Cardiac muscle cell (in vitro differentiated cells and primary cell): ENCODE measurements at places on chromosomes 1 and 21. TPM values are rescaled to one million over a fixed set of nuclear protein-coding genes. Genes with fewer than 3 reads are reported as not detected.

DNA sequence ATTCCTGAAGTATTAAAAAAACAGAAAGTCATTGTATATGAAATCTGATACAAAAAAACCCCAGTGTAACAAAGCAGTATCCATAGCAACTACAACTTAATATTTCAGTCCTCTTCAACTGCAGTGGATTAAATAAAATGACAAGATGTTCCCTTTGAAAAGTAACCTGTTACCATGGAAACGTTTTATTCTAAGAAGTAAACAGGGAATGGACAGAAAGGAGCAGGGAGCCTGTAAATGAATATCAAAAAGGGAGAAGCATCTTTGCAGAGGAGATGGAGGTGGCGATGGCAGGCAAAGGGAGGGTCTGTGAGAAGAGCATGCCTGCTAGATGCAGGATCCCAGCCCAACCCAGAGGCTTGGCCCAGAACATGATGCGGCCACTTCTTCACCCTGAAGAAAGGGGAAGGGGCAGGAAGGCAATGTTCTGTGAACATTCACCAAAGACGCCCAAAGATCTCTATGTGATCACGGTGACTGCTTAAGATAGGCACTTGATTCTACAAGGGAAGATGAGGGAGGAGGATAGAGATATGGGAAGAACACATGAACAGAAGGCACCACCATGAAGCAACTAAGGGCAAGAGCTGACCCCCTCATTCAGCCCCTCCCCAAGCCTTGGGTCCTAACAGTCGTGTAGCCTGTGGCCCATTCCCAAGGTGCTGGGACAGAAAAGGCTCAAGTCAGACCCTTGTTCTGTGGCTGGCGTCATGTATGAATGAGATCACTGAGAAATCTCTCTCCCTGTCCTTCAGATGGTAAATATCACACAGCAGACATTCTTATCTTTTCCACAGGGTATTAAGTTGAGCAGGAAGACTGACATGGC is 200.0 kb downstream of the SLC45A1 start:
- H3K4me1 ChIP-seq: peaks cover 15% of the 10 kb centered on the region
- H3K36me3 ChIP-seq: peaks cover 3% of the 10 kb centered on the region
- no peaks in the 10 kb centered on the region for H3K27me3 ChIP-seq
- peak overlapping the region; percentile 22 for H3K27ac ChIP-seq
- no peak overlapping the region for H3K4me3 ChIP-seq
- DNase-seq: no peak

- DNase-seq: peak; percentile 73
- H3K27me3 ChIP-seq: no peaks in the 10 kb centered on the region
- H3K27ac ChIP-seq: no peak overlapping the region
- H3K36me3 ChIP-seq: peaks cover 39% of the 10 kb centered on the region
- no peaks in the 10 kb centered on the region for H3K4me1 ChIP-seq
Observed at GRCh38 chr1:151892190-151892589, 17.1 kb downstream of the THEM4 start.

- H3K4me1 ChIP-seq: no peaks in the 10 kb centered on the region
- H3K27me3 ChIP-seq: no peaks in the 10 kb centered on the region
- H3K36me3 ChIP-seq: peaks cover 62% of the 10 kb centered on the region
- DNase-seq: no peak
- H3K4me3 ChIP-seq: no peak overlapping the region
Observed at GRCh38 chr1:228226956-228227791, 19.3 kb downstream of the OBSCN start.

DNA sequence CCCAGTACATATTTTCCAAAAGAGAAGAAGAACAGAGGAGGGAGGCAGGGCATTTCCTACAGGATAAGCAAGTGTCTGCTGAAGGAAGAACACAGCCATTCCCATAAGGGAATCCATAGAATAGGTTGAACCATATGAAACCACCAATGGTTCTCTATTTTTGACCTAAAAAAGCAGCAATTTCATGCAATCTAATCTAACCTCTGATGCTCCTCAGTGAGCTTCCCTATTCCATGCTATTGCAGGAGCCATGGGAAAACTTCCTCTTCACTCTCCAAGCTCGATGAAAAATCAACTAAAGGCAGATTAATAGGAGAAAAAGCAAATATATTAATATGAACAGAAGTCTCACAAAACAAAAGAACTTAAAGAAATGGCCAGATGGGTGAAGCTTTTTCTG is 50.5 kb downstream of the SIPA1L2 start:
- H3K36me3 ChIP-seq: no peaks in the 10 kb centered on the region
- H3K27ac ChIP-seq: no peak overlapping the region
- H3K4me3 ChIP-seq: no peak overlapping the region
- no peaks in the 10 kb centered on the region for H3K27me3 ChIP-seq
- peaks cover 10% of the 10 kb centered on the region for H3K4me1 ChIP-seq

GRCh38 chr1:172980456-172980855 is 70.3 kb downstream of the TNFSF18 start:
- no peak overlapping the region for H3K4me3 ChIP-seq
- DNase-seq: peak; percentile 36
- no peaks in the 10 kb centered on the region for H3K4me1 ChIP-seq
- no peak overlapping the region for H3K27ac ChIP-seq

DNA sequence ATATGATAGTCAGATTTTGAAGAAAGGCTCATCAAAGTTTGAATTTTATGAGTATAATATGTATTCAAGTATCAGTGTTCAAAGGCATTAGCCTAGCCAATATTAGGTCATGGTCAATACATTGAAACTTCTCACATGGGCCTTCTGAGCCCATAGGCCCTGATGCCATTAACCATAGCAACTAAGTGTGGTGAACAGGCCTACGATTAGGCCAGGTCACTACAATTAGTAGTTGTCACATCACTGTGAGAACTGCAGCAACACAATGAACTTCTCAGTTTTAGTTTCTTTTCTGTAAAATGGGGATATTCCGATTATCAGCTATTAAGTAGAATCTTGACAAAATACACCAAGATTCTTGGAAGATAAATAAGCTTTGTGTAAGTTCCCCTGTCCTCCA is 30.0 kb downstream of the CELF3 start:
- H3K36me3 ChIP-seq: peaks cover 2% of the 10 kb centered on the region
- no peak overlapping the region for H3K4me3 ChIP-seq
- no peaks in the 10 kb centered on the region for H3K27me3 ChIP-seq
- DNase-seq: no peak
- H3K27ac ChIP-seq: no peak overlapping the region
- H3K4me1 ChIP-seq: peaks cover 9% of the 10 kb centered on the region

- H3K4me1 ChIP-seq: no peaks in the 10 kb centered on the region
- no peak for DNase-seq
- H3K36me3 ChIP-seq: no peaks in the 10 kb centered on the region
- H3K27me3 ChIP-seq: no peaks in the 10 kb centered on the region
- no peak overlapping the region for H3K27ac ChIP-seq
Observed at GRCh38 chr1:14661222-14661621, 62.7 kb downstream of the KAZN start.

- no peaks in the 10 kb centered on the region for H3K36me3 ChIP-seq
- H3K27me3 ChIP-seq: no peaks in the 10 kb centered on the region
- H3K27ac ChIP-seq: no peak overlapping the region
- peak; percentile 49 for DNase-seq
- no peak overlapping the region for H3K4me3 ChIP-seq
Observed at GRCh38 chr21:35635261-35635660, 425.1 kb downstream of the SETD4 start.

DNA sequence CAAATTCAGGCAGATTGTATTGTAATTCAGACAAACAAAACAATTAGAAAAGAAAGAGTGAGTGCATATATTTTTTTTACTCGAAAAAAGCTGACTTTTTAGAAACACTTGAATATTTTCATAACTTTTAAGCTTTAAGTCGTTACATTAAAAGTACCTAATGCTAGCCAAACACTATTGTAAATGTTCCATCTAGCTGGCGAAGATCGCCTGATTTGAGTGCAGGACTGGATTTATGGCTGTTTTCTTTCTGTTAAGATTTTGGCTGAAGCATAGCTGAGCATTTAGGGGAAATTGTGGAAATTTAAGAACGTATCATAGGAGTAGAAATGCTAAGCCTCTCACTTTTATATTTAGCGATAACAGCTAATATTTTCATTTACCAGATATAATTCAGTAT is 24.6 kb downstream of the LRRC7 start:
- H3K27me3 ChIP-seq: no peaks in the 10 kb centered on the region
- H3K4me1 ChIP-seq: no peaks in the 10 kb centered on the region
- no peak for DNase-seq
- no peaks in the 10 kb centered on the region for H3K36me3 ChIP-seq
- H3K4me3 ChIP-seq: no peak overlapping the region

The SLC25A24 gene
- total RNA-seq: 14.9 and 15.5 TPM in 2 replicates

The IL22RA1 gene
- total RNA-seq: 0.11 TPM in 1 of 2 replicates, not detected in the other

The TRPM2 gene
- not detected in 2 replicates for total RNA-seq

The CCDC185 gene
- not detected in 2 replicates for total RNA-seq

The CFHR3 gene
- 0.07 and 0.39 TPM in 2 replicates for total RNA-seq

The SPATA45 gene
- 2.9 TPM in 1 of 2 replicates, not detected in the other for total RNA-seq

The SLC9A1 gene
- total RNA-seq: 10.9 and 13.9 TPM in 2 replicates

The CELA2A gene
- not detected in 2 replicates for total RNA-seq

The CELSR2 gene
- total RNA-seq: 10.3 and 12.9 TPM in 2 replicates

The FAAH gene
- total RNA-seq: 12.4 and 21.0 TPM in 2 replicates
